ENCODE measurements at places on chromosomes 13 and 19.

DNA sequence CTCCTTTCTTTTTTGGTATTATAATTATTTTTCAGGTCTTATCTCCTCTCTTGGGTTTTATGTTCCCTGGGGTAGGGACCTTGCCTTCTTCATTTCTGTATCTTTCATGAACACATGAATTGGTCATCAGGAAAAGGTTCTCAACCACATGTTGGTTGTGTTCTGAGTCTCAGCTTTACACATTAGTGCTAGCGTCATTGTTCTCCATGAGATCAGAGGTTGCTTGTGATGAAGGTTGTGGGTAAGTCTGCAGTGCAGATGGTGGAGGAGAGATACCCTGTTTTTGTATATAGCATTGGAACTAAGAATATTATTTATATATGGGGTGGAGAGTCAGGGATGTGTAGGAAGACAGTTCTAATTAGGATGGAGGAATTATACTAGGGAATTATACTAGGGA is 24.5 kb upstream of the CEACAM8 start:
- DNase-seq: no peak
- no peaks in the 10 kb centered on the region for H3K36me3 ChIP-seq
- no peak overlapping the region for H3K4me3 ChIP-seq
- peaks cover 15% of the 10 kb centered on the region for H3K27me3 ChIP-seq

- H3K36me3 ChIP-seq: no peaks in the 10 kb centered on the region
- H3K4me1 ChIP-seq: no peaks in the 10 kb centered on the region
- no peak overlapping the region for H3K4me3 ChIP-seq
- H3K27me3 ChIP-seq: peaks cover 12% of the 10 kb centered on the region
- no peak for DNase-seq
Measured at GRCh38 chr13:51996641-51997040, 14.6 kb downstream of the ATP7B start.

GRCh38 chr13:45838171-45838745 is 13.3 kb downstream of the SIAH3 start:
- DNase-seq: no peak
- no peaks in the 10 kb centered on the region for H3K4me1 ChIP-seq
- no peak overlapping the region for H3K27ac ChIP-seq
- H3K27me3 ChIP-seq: no peaks in the 10 kb centered on the region
- H3K4me3 ChIP-seq: no peak overlapping the region

GRCh38 chr13:37046062-37046461 is 13.4 kb downstream of the SUPT20H start:
- H3K4me1 ChIP-seq: peaks cover 4% of the 10 kb centered on the region
- H3K27ac ChIP-seq: no peak overlapping the region
- no peak for DNase-seq
- H3K36me3 ChIP-seq: peaks cover 36% of the 10 kb centered on the region

DNA sequence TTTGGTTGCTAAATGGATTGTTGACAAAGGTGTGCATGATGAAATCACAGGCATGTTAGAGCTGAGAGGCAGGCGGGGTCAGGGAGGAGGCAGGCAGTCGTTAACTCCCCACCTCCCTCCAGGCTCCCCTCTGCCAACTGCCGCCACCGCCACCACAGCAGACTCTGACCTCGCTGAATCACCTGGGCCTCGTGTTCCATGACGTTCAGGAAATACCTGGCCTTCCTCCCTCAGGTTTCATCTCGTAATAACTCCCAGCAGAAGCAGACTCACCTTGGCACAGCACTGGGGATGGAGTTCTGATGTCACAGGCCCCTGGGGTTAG is 198.5 kb downstream of the KATNAL1 start:
- no peak overlapping the region for H3K27ac ChIP-seq
- H3K36me3 ChIP-seq: no peaks in the 10 kb centered on the region
- peaks cover 4% of the 10 kb centered on the region for H3K27me3 ChIP-seq
- peaks cover 12% of the 10 kb centered on the region for H3K4me1 ChIP-seq
- H3K4me3 ChIP-seq: no peak overlapping the region

GRCh38 chr19:16078759-16079707 is 2.7 kb downstream of the TPM4 start:
- peaks cover 79% of the 10 kb centered on the region for H3K4me1 ChIP-seq
- H3K4me3 ChIP-seq: peak overlapping the region; percentile 92
- H3K27ac ChIP-seq: peak overlapping the region; percentile 97
- H3K27me3 ChIP-seq: no peaks in the 10 kb centered on the region

DNA sequence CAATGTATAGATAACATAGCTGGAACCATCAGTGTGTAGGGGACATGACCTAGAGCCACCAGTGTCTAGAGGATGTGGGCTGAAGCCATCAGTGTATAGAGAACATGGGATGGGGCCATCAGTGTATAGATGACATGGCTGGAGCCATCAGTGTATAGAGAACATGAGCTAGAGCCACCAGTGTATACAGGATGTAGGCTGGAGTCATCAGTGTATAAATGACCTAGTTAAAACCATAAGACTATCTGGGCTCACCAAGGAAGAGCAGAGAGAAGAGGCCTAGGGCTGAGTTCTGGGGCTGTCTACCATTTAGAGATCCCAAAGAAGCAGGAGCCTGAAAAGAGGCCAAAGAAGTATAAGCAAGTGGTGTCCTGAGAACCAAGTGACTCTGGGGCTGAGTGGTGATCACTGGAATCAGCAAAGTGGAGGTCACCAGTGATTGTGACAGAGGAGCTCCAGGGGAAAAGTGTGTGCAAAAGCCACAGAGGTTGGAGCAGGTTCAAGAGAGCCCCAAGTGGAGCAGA is 41.0 kb downstream of the RFX2 start:
- H3K27me3 ChIP-seq: peaks cover 3% of the 10 kb centered on the region
- no peaks in the 10 kb centered on the region for H3K36me3 ChIP-seq
- DNase-seq: no peak

DNA sequence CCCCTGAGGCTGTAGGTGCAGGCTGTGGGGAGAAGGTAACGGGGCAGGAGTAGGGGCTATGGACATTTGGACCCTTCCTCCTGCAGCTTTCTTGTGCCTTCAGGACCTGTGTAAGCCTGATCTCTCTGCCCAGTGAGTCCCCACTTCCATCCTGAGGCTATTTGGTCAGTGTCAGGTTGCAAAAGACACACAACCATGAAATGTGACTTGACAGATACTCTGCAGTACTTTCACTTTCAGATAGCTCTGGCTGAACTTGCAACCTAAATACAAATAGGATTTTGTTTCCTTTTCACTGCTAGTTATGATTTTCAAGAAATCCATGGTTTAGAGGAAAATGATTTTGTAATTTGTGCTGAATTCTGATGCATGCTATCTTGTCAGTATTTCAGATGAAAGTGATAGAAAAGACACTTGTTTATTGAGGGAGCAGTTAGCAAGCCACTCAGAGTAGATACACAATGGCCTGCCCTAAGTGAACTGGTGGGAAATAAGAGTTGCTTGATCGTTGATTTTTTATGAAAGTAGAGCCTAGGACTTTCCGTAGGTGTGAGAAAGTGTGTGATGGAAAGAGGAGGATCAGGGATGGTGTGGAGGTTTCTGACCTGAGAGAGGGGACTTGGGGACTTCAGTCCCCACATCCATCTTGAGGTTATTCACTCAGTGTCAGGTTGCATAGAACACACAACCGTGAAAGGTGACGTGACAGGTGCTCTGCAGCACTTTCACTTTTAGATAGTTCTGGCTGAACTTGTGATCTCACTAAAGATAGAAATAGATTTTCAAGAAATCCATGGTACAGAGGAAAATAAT is 18.1 kb upstream of the EID2 start:
- peak overlapping the region; percentile 40 for H3K27ac ChIP-seq
- H3K4me3 ChIP-seq: peak overlapping the region; percentile 40
- DNase-seq: no peak
- no peaks in the 10 kb centered on the region for H3K36me3 ChIP-seq
- no peaks in the 10 kb centered on the region for H3K27me3 ChIP-seq

- no peak overlapping the region for H3K4me3 ChIP-seq
- H3K36me3 ChIP-seq: no peaks in the 10 kb centered on the region
- no peaks in the 10 kb centered on the region for H3K27me3 ChIP-seq
- H3K27ac ChIP-seq: no peak overlapping the region
Measured at GRCh38 chr13:72160977-72161376, 294.0 kb upstream of the DACH1 start.

DNA sequence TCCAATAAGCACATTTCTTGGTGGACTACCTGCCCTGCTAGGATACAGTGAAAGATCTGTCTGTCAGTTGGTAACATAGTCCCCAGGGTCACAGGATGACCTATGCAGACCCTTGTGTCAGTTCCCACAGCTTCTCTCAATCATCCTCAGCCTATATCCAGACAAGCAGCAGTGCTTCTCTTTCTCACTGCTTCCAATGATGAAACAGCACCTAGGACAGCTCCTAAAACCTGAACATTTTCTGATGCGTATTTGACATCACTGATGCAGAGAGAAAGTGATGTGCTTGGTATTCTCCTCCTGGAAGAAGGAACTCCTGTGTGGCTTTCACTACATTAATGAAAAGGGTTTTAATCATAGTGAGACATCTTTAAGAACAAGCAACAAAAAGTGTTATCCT is 43.7 kb downstream of the ZNF557 start:
- no peaks in the 10 kb centered on the region for H3K4me1 ChIP-seq
- no peak for DNase-seq
- no peaks in the 10 kb centered on the region for H3K36me3 ChIP-seq
- H3K27me3 ChIP-seq: peaks cover 6% of the 10 kb centered on the region

DNA sequence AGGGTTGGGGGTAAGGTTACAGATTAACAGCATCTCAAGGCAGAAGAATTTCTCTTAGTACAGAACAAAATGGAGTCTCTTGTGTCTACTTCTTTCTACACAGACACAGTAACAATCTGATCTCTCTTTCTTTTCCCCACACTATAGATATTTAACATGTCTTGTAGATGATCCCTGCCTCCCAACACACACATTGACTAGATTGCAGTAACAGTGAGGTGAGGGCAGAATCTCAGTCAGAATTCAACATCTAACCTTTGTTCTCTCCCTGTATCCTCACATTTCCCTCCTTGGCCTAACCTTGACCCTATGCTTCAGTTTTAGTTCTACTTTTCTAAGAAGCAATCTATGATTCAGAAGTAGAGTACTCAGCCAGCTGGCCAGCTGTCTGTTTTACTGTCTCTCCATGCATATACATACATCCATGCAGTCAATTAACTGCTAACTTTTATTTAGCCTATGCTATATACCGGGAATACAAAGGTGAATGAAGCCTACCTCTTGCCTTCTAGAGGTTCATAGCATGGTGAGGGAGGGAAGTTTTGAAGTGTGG is 18.1 kb downstream of the DNAJC15 start:
- H3K36me3 ChIP-seq: no peaks in the 10 kb centered on the region
- H3K27me3 ChIP-seq: no peaks in the 10 kb centered on the region
- H3K4me3 ChIP-seq: no peak overlapping the region
- DNase-seq: no peak
- H3K27ac ChIP-seq: no peak overlapping the region
- peaks cover 49% of the 10 kb centered on the region for H3K4me1 ChIP-seq

DNA sequence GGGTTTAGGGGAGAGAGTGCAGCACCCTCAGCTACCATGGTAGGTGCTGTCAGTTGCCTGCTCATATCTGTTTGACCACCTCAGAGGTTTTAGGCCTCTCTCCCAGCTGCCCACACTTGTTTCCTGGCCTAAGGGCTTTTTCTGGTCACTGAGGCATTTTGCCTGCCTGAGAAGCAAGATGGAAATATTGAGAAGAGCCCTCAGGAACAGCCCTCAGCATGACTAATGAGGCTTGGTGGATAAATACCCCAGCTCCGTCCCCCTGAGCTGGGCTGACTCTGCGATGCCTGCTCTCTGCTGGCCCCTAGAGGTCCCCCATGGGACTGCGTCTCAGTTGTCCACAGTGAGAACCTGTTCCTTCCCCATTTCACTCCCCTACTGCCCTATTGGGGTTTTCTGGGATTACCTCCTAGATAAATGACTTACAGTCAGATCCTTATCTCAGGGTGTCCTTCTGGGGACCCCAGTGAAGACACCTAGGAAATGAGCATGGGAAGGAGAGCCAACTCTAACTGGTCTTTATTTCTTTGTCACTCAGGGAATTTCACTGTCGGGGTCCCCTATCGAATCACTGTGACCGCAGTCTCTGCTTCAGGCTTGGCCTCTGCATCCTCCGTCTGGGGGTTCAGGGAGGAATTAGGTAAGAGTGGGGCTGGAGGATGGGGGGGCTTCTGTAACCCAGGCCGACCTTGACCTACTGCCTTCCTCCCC is 13.3 kb downstream of the PALM3 start:
- H3K27me3 ChIP-seq: no peaks in the 10 kb centered on the region
- peaks cover 9% of the 10 kb centered on the region for H3K4me1 ChIP-seq
- peak; percentile 86 for DNase-seq
- H3K36me3 ChIP-seq: peaks cover 48% of the 10 kb centered on the region
- no peak overlapping the region for H3K27ac ChIP-seq

- H3K4me3 ChIP-seq: no peak overlapping the region
- DNase-seq: no peak
- no peaks in the 10 kb centered on the region for H3K36me3 ChIP-seq
- H3K27me3 ChIP-seq: no peaks in the 10 kb centered on the region
- H3K4me1 ChIP-seq: no peaks in the 10 kb centered on the region
- H3K27ac ChIP-seq: no peak overlapping the region
Measured at GRCh38 chr13:80988391-80989151, 647.6 kb upstream of the SPRY2 start.

DNA sequence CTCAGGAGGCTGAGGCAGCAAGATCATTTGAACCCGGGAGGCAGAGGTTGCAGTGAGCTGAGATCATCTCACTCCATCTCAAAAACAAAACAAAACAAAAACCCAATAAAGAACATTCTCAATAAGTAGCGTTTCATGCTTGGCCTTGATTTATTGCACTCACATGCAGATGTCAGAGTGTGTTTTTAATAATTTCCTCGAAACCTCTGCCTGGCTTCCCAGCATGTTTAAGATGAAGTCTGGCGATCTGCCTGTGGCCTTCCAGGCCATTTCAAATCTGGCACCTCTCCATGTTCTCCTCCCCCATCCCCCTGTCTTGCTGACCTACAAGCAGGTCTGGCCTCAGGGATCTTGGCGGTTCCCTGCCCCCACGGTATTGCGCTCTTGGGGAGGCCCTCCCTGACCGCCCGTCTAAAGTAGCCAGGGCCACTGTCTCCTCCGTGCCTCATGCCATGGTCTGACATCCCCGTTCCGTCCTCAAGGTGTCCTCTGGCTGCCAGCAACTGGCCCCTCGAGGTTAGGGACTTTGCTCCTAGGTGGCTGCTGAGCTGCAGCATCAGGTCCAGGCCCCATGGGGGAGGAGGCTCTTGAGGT is 1.6 kb downstream of the WDR88 start:
- H3K4me3 ChIP-seq: no peak overlapping the region
- peaks cover 6% of the 10 kb centered on the region for H3K36me3 ChIP-seq
- H3K27me3 ChIP-seq: no peaks in the 10 kb centered on the region
- H3K27ac ChIP-seq: no peak overlapping the region

GRCh38 chr19:55603115-55603514 is 2.3 kb upstream of the ZNF865 start:
- H3K4me1 ChIP-seq: peaks cover 53% of the 10 kb centered on the region
- no peak overlapping the region for H3K27ac ChIP-seq
- DNase-seq: no peak
- H3K4me3 ChIP-seq: no peak overlapping the region

GRCh38 chr19:21610341-21610740 is 104.9 kb downstream of the ZNF429 start:
- no peak for DNase-seq
- H3K4me1 ChIP-seq: no peaks in the 10 kb centered on the region
- no peaks in the 10 kb centered on the region for H3K27me3 ChIP-seq
- no peak overlapping the region for H3K27ac ChIP-seq
